ENCODE measurements at places on chromosomes 2 and 18.

- DNase-seq: no peak
Observed at GRCh38 chr2:127614246-127614645, 31.7 kb upstream of the GPR17 start.

GRCh38 chr2:101775636-101776035, 78.1 kb downstream of the MAP4K4 start:
- DNase-seq: no peak

GRCh38 chr2:133194777-133195335, 373.4 kb downstream of the NCKAP5 start:
- no peak for DNase-seq

DNA sequence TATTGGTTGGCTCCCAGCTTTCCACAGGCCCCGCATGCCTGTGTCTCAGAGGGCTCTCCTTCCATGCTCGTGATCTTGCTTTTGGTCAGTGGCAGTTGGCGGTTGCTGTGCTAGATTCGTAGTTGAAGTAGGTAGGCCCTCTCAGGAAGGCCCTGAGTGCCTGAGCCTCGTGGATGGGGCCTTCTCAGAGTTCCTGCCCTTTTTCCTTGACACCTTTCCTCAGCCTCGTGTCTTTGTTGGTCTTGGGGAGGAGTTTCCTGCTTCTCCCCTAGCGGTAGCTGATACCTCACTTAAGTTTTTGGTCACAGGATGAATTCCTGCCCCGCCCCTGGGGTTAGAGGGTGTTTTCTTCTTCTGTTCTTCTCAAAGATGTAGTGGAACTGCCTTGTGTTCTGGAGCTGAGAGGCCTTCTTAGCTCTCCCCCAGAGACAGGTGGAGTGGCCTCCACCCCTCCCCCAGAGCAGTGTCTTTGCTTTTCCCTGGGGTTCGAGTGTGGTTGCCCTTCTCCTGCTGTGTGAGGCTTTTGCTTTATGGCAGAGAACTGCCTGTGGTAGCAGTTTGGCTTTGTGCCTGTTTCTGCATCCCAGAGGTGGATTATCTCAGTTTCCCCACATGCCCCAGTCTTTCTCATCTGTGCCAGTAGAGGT, 94.8 kb downstream of the ZNF407 start:
- no peak for DNase-seq

DNA sequence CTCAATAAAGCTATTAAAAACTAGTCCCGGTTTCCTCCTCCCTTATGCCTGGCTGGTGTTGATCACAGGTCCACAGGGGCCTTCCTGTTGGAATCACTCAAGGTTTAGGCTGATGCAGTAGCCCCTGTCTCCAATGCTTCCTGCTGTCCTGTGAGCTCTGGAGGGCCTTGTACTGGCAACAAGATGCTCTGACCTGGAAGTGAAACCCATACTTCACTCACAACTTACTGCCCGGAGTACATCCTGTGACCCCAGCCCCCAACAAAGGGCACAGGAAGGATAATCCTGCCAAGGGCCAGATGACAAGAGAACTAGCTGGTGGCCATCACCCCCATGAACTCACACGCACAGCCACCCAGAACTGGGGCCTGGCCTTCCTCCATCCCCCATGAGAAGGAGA, 50.3 kb downstream of the ZBTB7C start:
- DNase-seq: no peak

GRCh38 chr18:35582899-35583558, 1.5 kb downstream of the GALNT1 start:
- no peak for DNase-seq

GRCh38 chr2:226904592-226904991, 68.7 kb downstream of the RHBDD1 start:
- DNase-seq: no peak

DNA sequence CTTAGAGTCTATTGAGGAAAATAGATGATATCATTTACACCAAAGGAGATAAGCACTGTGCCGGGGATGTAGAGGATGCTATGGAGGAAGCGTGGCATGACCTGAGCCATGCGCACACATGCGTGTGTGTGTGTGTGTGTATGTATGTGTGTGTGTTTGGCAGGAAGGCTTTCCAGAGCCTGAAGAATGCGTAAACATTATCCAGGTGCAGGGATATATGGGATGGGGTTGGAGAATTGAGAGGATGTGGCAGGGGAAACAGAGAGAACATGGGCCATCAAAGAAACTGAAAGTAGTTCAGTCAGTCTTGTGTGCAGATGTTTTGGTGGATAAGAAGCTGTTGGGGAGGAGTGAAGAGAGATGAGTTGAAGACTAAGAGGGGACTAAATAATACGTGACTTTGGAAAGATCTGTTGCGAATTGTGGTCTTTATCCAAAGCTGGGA, 9.3 kb upstream of the STAT1 start:
- DNase-seq: no peak

GRCh38 chr2:62968168-62968567, 82.5 kb upstream of the OTX1 start:
- DNase-seq: no peak

- DNase-seq: no peak
Observed at GRCh38 chr2:182503886-182504285, 77.0 kb upstream of the PDE1A start.

DNA sequence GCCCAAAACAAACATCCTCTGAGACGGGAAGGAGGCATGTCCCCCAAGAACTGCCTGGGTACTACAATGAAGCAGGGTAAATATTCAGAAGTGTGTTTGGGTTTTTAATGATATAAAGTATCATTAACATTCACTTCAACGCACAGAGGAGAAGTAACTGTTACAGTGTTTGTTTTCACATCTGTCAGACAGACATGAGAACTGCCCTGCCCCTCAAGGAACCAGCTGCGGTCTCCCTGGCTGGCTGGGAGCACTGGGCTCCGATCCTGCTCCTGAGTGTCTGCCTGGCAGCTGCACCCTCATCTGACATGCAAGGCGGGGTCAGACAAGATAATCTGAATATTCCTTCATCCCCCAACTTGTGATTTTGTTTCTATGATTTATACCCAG, 75.6 kb downstream of the MBP start:
- DNase-seq: no peak

- no peak for DNase-seq
Observed at GRCh38 chr18:62125702-62126101, 61.2 kb downstream of the PIGN start.

DNA sequence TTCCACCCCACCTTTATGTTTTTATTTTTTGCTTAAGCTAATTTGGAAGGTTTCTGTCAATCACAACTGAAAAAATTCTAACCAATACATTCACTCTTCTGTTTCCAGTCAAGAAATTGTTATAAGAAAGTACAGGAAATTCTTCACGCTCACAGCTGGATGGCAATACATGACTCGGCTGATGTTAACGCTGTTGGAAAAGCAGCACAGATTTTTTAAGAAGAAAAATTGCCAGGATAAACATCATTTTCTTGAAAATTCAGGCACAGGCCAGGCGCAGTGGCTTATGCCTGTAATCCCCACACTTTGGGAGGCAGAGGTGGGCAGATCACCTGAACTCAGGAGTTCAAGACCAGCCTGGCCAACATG, 46.1 kb downstream of the STPG4 start:
- no peak for DNase-seq

DNA sequence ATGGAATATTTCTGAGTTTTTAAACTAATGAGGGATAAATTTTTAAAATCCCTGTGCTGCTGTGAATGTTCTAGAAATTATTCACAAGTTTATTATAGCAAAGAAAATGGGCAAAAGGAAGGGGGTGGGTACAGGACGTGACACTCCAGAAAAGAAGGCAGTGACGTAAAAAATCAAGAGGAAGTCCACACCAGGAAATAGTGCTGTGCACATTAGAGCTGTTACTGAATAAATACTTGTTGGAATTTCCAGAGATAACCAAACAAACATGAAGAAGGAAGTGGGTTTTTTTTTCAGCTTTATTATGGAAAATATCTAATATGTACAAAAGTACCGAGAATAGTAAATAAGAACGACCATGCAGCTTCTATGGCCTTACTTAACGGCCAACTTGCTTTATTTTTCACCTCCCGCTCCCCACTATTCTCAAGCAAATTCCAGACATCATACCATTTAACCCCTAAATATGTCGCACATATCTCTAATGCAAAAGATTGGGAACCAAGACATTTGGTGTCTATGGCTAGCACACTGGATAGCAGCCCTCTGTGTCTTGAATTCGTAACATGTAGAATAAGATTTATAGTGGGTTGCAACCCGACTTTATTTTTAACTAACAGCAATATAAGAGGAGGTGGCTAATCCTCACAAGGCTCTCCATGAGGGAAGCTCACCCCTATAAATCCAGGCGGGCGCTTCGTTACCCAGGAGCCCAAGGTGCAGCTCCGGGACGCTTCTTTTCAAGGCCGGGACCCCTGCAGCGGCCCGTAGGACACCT, 580 bp upstream of the NDUFV2 start:
- no peak for DNase-seq

DNA sequence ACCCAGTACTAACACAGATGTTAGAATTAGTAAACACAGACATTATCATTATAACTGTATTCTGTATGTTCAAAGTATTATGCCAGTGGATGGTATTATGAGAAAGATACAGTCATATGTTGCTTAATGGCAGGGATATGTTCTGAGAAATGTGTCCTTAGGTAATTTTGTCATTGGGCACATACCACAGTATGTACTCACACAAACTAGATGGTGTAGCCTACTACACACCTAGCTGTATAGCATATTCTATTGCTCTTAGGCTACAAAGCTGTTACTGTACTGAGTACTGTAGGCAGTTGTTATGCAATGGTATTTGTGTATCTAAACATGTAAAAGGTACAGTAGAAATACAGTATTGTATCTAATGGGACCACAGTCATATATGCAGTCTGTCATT, 53.8 kb downstream of the GTF3C3 start:
- no peak for DNase-seq
